ENCODE measurements at places on chromosomes 4 and X.

- DNase-seq, result no peak
Measured at GRCh38 chrX:99091459-99091858, 1318.6 kb downstream of the PCDH19 start.

DNA sequence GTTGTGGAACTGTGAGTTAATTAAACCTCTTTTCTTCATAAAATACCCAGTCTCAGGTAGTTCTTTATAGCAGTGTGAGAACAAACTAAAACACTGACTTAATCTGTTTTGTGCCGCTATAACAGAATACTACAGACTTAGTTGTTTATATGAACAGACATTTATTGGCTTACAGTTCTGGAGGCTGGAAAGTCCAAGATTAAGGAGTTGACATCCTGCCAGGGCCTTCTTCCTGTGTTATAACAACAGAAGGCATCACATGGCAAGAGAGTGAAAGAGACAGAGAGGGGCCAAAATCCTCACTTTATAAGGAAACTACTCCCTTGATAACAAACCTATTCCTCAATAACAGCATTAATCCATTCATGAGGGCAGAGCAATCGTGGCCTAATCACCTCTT is 42.5 kb upstream of the KCNIP4 start:
- no peak for DNase-seq

DNA sequence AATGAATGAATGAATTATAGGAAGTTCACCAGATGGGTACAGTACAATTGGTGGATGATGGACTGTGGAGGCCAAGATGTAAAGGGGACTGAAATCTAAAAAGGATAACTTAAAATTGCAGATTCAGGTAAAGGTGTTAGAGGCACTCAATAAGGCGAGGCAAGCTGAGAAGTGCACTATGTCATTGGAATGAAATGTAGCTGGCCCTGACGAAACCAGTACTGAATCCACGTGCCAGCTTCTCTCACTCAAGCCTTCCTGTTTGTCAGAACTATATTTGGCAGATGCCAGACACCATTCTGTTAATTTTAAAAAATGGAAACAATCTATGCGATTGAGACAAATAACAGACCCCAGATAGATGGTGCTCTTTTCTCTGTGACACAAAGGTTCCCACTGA is 1039.1 kb upstream of the TENM3 start:
- no peak for DNase-seq

GRCh38 chrX:57172544-57172943 is 35.3 kb upstream of the SPIN2A start:
- DNase-seq, result no peak

- DNase-seq, result peak; percentile 15
Measured at GRCh38 chr4:118586357-118586790, 98.8 kb upstream of the METTL14 start.
